ENCODE measurements at places on chromosomes 11 and 22.

- DNase-seq: no peak
Observed at GRCh38 chr22:25070956-25071355, 118.4 kb downstream of the KIAA1671 start.

GRCh38 chr11:86660088-86660487, 12.3 kb downstream of the ME3 start:
- no peak for DNase-seq

DNA sequence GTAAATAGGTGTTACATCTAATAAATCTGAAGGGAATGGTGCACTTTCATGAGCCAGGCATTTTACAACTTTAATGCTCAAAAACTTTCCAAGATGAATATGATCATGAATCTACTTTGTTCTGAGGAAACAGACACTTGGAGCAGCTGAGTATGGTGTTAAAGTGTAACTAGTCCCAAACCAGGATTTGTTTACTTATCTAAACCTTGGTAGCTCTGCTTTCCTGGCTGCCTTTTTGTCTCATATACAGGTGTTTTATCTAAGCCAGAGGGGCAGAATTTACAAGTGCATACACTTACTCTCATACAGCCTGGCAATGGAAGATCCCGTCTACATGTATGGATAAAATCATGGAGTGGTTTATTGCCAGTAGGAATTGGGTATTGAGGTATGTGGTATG, 171.5 kb downstream of the FAT3 start:
- DNase-seq: no peak

- no peak for DNase-seq
Observed at GRCh38 chr11:44264438-44264749, 45.5 kb downstream of the ALX4 start.

DNA sequence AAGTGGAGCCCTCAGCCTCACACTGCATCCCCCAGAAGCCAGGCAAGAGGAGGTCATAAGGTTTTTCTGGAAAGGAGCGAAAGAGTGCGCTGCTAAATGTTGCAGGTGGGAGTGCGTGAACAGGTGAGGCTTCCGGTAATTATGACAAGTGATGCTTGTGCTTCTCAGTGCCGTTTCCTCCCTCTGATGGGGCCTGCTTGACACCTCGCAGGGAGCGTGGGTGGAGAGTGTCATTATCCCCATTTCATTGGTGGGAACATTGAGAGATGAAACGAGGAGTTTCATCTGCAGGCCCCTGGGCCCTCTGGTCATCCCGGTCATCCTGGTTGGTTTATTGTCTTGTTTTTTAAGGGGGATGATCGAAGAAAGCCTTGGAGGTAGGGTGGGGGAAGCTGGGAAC, 57.5 kb downstream of the BCR start:
- no peak for DNase-seq

DNA sequence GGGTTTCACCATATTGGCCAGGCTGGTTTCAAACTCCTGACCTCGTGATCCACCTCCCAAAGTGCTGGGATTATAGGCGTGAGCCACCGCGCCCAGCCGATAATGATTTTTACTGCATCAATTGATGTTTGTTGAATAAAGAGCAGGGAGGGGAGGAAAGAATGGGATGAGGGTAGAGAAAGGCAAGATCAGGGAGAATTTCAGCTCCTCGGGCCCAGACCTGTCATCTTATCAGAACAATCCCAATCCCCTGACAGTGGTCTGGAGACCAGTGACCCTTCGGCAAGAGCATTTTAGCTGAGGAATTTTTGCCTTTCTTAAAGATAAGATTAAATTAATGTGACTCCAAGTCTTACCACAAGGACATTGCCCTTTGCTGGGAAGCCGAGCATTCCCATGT, 15.0 kb upstream of the ANO1 start:
- no peak for DNase-seq

DNA sequence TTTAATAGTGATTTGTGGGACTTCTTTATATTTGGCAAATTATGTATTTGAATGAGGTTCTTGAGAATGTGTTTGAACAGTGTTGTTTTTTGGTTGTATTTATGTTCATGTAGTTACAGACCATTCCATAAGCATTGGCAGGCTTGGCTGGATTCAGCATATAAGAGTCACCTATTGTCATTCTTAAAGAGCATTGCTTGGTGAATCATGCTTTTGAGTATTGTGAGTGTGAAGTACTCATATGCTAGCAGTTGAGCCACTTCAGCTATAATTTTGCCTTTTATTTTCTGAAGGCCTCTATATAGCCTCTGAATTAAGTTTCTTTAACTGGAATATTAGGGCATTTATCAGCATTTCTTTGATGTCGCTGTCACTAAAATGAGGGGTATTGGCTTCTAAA, 110.0 kb upstream of the GAL start:
- no peak for DNase-seq

GRCh38 chr11:117936973-117937372, 7.8 kb upstream of the TMPRSS13 start:
- no peak for DNase-seq

DNA sequence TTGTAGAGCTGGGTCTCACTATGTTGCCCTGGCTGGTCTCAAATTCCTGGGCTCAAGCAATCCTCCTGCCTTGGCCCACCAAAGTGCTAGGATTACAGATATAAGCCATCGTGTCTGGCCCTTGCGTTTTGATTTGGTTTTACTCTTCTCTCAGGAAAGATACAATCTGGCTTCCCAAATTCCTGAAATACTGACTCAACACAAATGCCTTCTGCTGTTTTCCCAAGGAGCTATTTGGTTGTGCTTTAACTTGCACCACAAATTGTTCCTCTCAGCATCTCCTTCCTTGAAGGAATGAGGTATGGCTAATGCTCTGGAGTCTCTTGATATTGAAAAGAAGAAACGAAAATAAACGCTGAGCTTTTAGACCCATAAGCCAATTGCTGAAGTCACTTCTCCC, 110.0 kb upstream of the PAX6 start:
- DNase-seq: no peak

DNA sequence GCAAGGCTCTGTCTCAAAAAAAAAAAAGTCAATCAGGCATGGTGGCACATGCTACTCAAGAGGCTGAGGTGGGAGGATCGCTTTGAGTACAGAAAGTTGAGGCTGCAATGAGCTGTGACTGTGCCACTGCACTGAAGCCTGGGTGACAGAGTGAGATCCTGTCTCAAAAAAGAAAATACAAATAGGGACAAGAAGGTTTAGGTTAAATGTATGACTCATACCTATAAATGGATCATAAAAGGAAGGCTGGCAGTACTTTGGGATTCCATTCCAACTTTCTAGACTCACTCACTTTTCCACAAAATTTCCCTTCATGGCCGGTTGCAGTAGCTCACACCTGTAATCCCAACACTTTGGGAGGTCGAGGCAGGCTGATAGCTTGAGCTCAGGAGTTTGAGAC, 25.6 kb upstream of the OSBP start:
- no peak for DNase-seq

GRCh38 chr11:132358573-132358953, 988.1 kb downstream of the NTM start:
- no peak for DNase-seq

DNA sequence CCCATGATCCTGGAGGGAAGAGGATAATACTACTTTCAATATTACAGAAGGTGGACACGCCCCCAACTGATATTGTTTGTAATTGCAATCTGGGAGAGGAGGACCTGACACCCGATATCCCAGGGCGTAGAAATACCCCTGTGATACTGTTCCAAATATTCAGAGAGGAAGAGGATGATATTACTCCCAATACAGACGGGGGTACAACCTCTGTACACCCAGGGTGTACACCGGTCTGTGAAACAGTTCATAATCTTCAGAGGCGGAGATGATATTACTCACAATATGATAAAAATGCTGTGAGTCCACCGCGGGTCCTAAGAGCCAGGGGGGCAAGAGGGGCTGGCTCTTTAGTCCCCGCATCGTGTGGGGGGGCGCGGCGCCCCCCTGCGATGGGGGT, 57.2 kb upstream of the ALDH3B2 start:
- DNase-seq: no peak

DNA sequence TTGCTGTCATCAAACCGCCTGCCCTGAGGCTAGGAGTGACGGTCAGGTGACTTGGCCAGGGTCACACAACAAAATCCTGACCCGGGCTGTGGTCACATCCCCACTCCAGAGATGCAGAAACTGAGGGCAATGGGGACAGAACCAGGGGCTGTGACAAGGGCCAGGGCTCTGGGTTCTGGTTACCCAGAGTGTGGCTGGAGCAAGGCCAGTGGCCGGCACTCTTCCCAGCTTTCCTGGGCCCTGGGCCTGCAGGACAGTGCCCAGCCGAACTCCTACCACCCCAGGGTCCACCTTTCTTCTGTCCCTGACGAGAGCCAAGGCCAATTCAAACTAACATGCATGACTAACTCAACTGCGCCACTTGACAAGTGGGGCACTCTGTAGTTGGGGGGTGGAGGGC, 35.9 kb downstream of the ARVCF start:
- no peak for DNase-seq

DNA sequence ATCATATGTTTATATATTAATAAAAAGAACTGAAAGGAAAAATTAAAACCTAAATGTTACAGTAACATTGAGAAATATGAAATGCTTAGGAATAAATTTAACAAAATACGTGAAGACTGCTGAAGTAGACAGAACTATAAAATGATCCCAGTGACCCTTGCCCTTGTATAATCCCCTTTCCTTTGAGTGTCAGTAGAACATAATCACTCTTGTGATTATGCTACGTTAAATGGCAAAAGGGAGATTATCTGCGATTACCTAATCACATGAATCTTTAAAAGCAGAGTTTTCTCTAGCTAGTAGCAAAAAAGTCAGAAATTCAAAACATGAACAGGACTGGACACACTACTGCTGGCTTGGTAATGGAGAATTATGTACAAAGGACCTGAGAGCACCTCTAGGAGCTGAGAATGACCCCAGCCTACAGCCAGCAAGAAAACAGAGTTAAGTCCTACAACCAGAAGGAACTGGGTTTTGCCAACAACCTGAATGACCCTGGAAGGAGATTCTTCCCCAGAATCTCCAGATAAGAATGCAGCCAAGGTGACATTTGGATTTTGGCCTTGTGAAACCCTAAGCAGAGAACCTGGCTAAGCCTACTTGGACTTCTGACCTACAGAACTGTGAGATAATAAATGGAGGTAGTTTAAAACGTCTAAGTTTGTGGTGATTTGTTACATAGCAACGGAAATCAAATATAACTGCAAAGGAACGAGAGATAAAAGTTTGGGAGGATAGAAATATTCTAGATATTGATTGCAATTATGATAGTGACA, 157.2 kb downstream of the ATG16L2 start:
- no peak for DNase-seq

GRCh38 chr11:129143335-129143734, 48.8 kb downstream of the ARHGAP32 start:
- no peak for DNase-seq

DNA sequence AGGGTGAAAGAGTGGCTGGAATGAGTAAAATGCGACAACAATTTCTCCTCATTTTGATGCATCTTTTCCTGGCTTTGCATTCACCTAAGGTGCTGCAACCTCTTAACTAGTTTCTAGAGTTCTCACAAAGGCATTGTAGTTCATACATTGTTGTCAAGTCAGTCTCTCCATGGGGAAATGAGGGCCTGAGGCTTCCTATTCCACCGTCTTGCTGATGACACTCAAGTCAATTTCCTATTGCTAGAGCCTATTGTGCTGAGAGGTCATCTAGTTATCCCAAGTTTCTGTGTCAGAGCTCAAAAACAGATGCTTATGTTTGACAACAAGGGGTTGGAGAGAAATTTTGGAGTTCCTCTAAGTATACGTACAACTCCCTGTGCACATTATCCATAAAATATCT, 11.6 kb upstream of the MS4A6A start:
- no peak for DNase-seq

DNA sequence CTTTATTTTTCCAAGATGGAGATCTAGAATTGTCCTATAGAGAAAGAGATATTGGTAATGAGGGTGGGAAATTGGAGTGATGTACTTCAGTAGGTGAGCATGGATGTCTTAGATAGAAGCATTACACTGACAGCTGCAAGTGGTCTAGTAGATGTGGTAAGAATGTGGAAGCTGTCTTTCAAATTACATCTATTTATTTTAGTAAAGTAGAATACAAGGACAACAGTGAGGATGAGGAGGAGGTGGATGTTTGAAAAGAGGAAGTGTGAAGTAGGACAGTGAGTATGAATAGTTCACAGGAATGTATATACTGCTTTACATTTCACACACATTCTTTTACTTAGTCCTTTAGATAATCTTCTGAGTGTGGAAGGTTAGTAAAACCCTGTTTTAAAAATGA, 64.2 kb downstream of the HIPK3 start:
- no peak for DNase-seq

DNA sequence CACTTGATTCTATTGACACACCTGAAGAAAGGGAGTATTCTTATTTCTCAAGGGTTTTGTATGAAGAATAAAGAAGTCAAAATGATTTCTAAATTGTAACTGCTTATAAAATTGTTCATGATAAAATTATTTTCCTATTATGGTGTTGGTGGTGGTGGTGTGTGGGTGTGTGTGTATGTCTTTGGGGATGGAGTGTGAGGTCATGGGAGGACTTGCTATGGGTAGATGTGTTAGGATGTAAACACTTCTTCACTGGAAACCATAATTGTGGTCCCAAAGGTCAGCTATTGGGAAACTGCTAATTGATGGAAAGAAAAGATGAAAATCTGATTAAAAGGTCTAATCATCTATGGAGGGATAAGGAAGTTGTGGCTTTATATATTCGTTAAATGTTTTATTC, 5.1 kb downstream of the TRIM22 start:
- no peak for DNase-seq
